GM06990 (cell line): ENCODE measurements at places on chromosomes 3 and 15.

DNA sequence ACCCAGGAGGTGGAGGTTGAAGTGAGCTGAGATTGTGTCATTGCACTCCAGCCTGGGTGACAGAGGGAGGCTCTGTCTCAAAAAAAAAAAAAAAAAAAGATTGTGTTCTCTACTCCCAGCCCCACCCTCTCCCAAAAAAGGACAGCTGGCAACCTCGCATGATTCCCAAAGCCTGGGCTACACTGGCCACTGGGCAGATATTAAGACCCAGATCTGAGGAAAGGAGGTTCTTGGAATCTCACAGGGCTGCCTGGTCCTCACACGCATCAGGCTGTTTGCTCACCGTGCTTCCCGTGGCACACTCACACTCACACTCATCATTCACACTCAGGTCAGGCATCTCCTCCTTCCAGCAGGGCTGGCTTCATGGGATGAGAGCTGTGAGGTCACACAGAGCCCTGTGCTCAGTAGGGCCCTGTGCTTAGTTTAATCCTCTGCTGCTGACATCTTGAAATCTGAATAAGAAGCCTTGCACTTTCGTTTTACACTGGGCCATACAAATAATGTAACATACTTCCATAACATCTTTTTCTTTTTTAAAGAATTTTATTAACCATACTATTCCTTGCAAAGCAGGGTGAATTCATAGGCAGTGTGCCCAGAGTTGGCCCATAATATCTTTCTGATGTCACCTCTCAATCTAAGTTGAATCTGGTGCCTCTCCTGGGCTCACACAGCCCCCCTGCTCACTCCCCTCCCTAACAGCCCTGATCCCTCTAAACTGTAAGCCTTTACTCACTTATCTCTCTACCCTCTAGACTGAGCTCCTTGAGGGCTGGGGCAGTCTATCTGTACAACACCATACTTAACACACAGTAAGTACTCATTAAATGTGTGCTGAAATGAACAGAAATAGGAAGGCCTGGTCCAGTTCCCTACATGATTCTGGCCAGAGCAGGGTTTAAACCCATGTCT is 50.2 kb upstream of the C15orf39 start:
- no peak for DNase-seq

- no peak for DNase-seq
Observed at GRCh38 chr3:195101927-195102608, 168.9 kb downstream of the XXYLT1 start.

GRCh38 chr3:141643391-141643790 is 94.7 kb upstream of the RNF7 start:
- no peak for DNase-seq

DNA sequence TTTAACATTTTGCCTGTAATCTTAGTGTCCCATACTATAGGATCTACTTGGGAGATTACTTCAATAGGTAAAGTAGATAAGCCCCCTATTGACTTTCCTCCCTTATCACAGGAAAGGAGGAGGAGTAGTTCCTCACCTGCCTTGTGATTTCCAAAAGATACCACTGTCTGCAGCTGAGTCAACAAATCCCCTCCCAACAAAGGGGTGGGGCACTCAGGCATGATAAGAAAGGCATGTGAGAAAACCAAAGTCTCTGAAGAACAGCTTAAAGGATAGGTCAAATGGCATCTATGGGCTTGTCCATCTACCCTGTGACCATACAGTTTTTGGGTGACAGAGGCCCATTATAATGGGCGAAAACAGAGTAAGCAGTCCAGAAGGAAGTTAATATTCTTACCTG is 71.3 kb upstream of the WNT7A start:
- DNase-seq: no peak

GRCh38 chr3:127485396-127486170 is 105.0 kb downstream of the TPRA1 start:
- no peak for DNase-seq

GRCh38 chr3:115281697-115282675 is 134.9 kb upstream of the ZBTB20 start:
- DNase-seq: no peak

DNA sequence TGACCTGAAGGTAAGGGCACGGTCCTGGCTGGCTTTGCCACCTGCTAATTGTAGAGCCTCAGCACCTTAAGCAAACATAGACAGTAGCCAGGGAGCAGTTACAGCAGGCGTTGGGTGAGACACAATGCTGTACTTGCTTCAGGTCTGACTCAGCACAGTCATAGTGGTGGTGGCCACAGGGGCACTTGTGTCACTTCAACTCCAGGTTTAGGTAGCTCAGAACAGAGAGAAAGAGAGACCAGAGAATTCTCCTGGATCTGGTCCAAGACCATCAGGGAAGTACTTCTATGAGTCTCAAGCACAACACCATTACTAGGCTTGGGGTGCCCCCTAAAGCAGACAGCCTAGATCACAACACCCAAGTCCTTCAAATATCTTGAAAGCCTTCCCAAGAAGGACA is 204.4 kb downstream of the OTOL1 start:
- DNase-seq: peak; percentile 6

DNA sequence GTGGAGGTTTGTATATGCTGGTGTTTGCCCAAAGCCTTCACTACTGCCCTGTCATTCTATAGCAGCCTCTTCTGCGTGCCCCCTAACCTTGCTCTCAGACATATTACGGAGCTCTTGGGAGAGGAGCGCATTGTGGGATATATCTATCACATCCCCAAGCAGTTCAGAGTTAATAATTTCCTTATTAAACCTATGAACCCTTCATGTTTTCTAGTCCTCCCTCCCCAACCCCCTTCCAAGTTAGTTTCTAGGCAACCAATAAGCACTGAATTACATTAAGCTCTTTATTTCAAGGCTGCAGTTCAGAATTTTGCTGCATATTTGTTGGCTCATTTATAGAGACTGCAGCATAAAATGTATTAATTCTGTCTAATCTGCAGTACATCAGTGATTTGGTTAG is 57.3 kb upstream of the GRM7 start:
- DNase-seq: no peak

DNA sequence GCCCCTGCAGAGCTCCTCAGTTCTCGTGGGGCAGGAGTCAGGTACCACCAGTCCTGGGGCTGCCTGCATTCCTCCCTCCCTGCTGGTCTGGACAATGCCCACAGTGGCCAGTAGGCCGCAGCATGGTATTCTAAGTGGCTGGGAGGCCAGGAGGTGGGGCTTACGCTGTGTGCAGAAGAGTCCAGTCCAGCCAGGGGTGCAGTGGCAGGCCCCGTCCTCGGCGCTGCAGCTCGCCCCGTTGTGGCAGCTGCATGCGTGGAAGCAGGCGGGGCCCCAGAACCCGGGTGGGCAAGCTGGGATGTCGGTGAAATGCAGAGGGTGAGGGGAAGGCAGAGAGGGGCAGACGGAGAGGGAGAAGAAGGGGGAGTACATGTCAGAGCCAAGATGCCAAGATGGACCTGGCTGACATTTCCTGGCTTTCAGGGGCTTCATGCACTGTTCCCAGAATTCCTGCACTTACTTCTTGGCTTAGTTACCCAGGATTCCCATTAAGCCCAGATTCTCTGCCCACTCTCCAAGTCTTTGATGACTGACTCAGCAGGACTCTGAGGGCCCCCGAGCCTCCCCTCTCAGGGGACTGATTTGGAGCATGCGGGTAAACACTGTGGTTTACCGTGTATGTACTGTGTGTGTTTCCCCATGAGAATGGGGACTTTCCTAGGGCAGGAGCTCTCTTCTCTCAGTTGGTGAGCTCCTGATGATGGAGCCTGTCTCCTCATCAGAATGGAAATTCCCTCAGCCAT is 47.5 kb downstream of the RAB11A start:
- DNase-seq: peak; percentile 72

DNA sequence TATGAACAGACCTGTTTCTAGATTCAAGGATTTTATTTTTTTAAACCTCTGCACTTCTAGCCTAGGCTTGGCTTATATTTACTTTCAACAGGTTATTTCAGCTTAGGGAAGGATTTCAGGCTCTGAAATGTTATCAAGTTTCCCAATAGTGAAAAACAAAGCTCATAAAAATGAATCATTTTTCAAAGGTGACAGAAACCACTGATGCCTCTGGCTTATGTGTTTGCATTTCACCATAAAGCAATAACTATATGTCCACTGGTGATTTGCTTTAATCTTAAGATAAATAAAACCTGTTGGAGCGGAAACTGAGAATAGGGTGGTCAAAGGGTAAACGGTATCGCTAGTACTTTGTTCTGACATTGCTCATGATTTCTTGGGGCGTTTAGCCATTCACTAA is 141.2 kb upstream of the LRIG1 start:
- no peak for DNase-seq

DNA sequence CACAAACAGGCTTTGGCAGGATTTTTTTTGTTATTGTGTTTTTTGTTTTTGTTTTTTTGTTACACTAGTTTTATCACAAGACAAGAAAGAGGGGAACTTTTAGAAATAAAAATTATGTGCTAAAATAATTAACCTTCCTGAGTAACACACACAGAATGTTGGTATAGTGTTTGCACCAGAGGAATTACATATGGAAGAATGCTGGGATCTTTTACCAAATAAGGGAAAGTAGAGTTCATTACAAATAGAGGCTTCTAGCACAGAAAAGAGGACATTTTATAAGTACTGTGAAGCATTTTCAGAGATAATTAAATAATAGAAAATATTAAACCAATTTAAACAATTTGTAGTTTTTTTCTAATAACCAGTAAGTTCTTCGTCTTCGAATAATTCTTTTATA is 116.0 kb downstream of the IGF1R start:
- DNase-seq: no peak

DNA sequence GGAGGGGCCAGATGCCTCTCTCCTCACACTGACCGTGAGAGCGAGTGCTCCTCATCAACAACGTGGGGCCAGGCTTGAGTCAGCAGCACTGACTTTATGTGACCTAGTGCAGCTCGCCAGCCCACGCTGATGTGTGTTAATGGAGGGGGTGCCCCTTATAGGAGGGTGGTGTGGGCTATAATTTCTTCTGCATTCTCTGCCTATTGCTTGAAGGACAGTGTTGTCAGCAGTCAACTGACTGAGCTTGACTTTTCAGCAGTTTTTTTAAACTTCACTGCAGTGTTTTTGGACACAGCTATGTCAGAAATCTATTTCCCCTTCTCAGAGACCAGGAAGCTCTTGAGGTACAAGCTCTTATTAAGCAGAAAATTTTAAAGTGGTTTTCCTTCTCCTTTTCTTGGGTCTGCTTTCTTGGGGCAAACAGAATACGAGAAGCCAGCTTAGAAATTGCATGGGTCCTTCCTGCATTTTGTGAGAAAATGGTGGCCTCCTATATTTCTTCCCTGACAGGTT is 304.8 kb upstream of the CTDSPL start:
- DNase-seq: no peak

DNA sequence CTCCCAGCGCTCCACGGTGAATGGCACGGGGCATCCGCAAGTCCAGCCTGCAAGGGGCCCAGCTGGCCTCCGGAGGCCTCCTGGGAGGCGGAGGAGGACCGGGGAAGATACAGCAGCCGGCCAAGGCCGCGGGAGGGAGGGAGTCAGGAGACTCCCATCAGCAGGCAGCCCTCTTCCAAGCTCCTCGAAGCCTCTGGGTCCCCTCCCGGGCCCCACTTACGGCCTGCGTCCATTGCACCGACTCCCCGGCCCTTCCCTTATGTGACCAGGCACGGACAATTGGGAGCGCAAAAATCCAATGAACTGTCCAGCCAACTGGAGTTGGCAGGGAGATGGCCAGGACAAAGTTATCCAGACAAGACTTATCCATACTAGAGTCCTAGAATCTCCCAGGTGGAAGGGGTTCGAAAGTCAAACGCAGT is 668 bp downstream of the MFGE8 start:
- no peak for DNase-seq

GRCh38 chr3:188711881-188712247 is 459.9 kb upstream of the TPRG1 start:
- no peak for DNase-seq

DNA sequence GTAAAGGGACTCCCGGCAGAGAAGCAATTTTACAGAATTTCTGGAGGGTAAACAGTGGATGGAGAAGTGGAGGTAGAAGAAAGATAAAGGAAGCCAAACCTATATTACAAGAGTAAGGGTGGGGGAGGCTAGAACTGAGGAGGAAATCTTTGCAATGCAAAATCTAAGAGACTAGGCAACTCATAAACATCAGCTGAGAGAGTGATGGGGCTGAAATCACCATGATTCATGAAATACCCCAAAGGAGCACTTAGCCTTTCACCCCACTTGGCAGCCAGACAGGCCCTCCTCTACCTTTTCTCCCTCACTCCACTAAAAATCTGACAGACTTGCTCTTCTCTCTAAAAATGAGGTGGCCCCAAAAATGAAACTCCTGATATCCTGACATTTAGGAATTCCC is 19.5 kb upstream of the ZBTB38 start:
- no peak for DNase-seq

DNA sequence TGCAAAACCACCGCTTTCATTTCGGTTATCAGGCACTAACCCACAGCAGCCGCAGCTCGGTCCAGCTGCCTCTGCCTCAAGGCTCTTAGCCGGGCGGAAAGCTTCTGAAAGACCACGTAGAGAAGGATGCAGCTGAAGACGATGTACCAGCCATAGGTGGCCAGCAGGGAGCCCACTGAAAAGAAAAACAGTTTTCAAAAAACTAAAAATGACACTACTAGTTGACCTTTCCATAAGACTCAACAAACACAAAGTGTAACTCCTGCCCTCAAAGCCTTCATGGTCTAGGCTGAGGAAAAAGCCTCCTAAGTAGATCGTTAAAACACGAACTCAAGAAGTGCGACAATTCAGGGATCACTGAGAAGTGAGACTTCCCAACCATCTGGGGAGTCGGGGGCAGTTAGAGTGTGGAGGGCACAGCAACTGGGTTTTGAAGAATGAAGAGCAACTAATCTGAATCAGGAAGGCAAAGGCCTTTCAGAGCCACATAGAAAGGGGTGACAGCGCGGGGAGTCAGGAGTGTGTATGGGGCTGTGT is 716 bp downstream of the SELENOS start:
- no peak for DNase-seq

GRCh38 chr15:67927501-67928168 is 87.8 kb upstream of the RNU6-1 start:
- no peak for DNase-seq

DNA sequence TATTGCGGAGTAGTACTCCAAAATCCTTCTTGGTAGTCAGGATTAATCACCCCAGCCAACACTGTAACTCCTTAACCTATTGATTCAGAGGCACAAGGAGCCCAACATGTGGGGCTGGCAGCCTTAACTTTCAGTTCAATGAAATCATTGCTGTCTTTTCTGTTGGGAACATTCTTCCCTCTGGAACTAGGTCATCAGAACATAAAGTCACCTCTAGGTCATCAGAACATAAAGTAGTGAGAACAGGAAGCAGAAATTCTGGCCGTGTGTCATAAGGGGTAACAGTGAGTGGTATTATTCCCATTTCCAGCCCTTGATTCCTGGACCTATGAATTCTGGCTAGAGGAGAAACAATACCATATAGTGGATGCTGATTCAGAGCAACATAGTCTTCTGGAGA is 71.5 kb upstream of the TNIK start:
- no peak for DNase-seq

- DNase-seq: no peak
Observed at GRCh38 chr15:95624100-95624499, 706.4 kb upstream of the NR2F2 start.

DNA sequence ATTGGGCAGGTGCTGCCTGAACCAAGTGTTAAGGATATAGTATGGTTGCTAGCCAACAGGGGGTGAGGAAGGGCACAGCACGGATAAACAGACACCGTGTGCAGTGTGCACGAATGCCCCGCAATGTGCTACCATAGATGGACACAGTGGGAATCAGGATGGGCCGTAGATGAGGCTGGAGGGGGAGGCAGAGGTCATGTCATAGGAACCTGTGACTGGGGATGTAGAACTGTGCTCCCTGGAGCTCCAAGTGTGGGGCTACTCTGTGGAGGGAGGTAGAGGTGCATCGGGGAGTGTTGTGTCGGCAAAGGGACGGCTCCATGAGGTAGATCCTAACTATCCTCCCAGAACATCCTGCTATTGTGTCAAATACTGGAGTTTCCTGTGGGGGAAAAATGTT is 102.5 kb downstream of the TNIK start:
- DNase-seq: no peak
